Activated CD4-positive, alpha-beta T cell treated with anti-CD3 and anti-CD28 coated beads, Interleukin-2, amount 10 ng/mL, durations not matched to agents 7 days and 5 days (primary cell): ENCODE measurements at places on chromosomes 11 and 22.

DNA sequence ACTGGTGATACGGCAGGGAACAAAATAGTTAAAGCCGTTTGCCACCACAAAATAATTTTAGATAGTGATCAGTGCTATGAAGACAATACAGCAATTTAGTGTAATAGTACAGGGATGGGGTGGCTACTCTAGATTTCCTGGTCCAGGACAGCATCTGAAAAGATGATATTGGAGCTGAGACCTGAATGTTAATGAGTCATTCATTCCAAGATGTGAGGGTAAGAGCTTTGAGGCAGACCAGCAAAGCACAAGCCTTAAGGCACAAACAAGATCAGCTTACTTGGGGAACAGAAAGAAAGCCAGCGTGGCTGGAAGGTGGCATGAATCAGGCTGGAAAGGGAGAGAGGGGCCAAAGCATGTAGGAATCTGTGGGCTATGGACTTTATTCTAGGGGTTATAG lies 132.3 kb downstream of the TRIM44 start:
- H3K27me3 ChIP-seq: no peaks in the 10 kb centered on the region
- H3K27ac ChIP-seq: no peak overlapping the region
- peaks cover 3% of the 10 kb centered on the region for H3K4me1 ChIP-seq
- peaks cover 6% of the 10 kb centered on the region for H3K36me3 ChIP-seq

DNA sequence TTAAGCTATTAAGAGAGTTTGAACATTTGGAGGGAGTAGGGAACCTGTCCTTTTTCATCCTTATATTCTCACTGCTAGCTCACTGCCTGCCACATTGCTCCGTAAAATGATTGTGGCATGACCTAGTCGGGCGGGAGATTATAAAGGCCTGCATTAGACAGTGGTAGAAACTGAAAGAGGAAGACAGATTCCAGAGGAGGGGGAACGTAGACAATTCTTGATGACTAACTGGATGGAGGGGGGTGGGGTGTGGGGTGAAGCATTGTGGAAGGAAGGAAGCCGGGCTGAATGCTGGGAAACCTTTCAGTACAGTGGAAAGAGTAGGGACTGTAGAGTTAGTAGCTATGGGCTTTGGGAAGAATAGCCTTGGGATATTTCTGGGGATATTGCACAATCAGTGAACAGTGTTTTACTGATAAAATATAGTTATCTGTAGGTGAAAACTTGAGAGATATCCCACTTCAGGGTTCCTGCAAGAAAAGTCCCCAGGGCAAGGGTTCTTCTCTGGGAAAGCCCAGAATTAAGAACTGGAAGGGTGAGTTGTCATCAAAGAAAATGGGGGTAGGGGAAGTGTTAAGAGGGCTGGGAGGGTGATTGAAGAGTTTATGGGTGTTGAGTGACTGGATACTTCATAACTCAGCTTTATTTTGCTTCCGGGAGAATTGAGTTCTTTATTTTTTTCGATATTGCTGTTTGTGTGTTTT lies 2.1 kb downstream of the MED15 start:
- H3K27ac ChIP-seq: peak overlapping the region; percentile 97
- H3K4me3 ChIP-seq: peak overlapping the region; percentile 99
- H3K27me3 ChIP-seq: no peaks in the 10 kb centered on the region
- peaks cover 49% of the 10 kb centered on the region for H3K36me3 ChIP-seq
- DNase-seq: peak; percentile 70

GRCh38 chr11:76162336-76163288 lies 43.7 kb downstream of the WNT11 start:
- no peak overlapping the region for H3K27ac ChIP-seq
- DNase-seq: no peak
- peaks cover 2% of the 10 kb centered on the region for H3K4me1 ChIP-seq
- H3K36me3 ChIP-seq: no peaks in the 10 kb centered on the region

DNA sequence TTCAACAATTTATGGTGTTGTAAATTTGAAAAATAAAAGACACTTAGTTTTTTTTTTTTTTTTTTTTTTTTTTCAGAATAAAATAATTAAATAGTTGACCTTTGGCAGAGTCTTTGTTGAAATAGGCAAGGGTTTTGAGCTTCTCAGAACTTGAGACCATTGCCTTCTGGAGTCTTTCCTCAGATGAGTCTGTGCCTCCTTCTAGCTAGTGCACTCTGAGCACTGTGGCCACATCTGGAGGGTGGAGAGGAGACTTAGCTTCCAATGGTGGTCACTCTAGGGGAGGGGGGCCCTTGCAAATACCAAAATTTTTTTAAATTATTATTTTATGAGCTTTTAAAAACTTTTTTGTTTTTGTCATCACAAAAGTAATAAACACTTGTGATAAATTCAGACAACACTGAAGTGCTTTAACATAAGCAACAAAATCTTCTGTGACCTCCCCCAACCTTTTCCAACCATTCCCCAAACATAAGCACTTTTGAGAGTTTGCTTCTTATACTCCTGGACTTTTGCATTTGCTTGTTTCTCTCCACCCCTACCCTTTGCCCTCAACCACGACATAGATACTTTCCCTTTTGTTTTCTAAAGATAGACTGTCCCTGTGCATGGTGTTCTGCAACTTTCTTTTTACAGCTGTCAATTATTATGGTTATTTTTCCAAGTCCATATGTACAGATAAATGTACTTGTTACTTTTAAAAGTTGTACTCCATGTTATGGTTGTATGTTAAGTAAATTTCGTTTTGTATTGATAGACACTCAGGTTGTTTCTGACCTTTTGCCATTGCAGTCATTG lies 41.1 kb downstream of the BMAL1 start:
- peak overlapping the region; percentile 22 for H3K4me3 ChIP-seq
- peaks cover 40% of the 10 kb centered on the region for H3K4me1 ChIP-seq
- peaks cover 7% of the 10 kb centered on the region for H3K36me3 ChIP-seq
- H3K27me3 ChIP-seq: no peaks in the 10 kb centered on the region
- DNase-seq: no peak

DNA sequence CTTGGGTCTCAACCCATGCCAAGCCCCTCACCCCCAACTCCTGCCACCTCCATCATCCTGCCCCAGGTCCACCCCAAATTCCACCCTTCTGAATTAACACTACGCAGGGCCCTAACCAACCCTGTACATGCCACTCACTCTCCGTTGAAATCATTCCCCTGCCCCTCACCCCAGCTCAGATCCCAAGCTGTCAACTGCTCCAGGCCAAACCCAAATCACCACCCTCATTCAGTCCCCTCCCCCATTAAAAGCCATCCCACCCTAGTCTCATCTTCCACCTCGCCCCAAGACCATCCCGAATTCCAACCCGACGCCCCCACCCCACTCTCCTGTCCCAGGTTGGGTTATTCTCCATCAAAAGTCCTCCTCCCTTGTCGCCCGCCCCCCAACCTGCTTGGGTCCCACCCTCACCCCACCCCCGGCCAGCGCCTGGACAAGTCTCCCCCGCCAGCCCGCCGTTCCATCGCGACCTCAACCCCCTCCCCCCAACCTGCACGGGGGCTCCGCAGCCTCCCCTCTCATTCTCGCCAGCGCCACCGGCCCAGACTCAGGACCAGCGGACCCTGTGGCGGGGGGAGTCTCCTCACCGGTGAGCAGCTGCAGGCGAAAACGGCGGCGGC lies 466 bp downstream of the FAM168A start:
- DNase-seq: peak; percentile 6
- peak overlapping the region; percentile 90 for H3K4me3 ChIP-seq
- peaks cover 4% of the 10 kb centered on the region for H3K36me3 ChIP-seq
- H3K27ac ChIP-seq: peak overlapping the region; percentile 97
- peaks cover 40% of the 10 kb centered on the region for H3K4me1 ChIP-seq

GRCh38 chr11:59859673-59860072 lies 6.6 kb downstream of the TCN1 start:
- H3K27me3 ChIP-seq: peaks cover 14% of the 10 kb centered on the region
- no peak for DNase-seq
- no peak overlapping the region for H3K27ac ChIP-seq
- peaks cover 22% of the 10 kb centered on the region for H3K4me1 ChIP-seq
- H3K36me3 ChIP-seq: peaks cover 2% of the 10 kb centered on the region
- no peak overlapping the region for H3K4me3 ChIP-seq

DNA sequence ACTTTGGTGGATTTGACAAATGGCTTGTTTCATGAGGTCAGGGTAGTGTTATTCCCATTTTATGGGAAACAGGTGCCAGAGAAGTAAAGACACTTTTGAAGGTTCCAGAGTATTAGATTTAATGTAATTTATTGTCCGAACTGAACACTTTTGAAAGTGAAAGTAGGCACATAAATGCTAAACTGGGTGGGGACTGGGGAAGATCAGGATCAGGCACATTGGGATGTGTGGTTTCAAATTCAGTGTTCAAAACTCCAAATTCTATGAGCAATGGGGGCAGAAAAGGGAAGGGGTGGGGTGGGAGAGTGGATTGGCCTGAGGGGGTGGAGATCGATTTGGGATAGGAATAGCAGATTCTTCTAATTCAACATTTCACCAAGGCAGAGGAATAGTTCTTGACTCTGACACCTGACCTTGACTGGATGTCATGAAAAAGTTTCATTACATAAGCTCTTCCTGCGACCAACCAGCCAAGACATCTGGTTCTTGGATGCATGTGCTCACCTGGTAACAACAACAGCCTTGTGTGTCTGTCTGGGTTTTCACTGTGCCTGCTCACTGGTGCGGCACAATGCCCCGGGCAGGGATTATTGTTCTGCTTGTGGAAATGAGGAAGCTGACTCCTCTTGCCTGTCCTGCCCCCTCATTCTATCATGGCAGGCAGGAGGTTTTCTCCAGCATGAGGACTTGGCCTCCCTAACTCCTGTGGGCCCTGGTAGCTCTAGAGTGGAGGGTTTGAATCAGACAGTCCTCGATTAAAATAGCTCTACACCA lies 10.8 kb downstream of the PPFIBP2 start:
- H3K27me3 ChIP-seq: peaks cover 2% of the 10 kb centered on the region
- H3K4me1 ChIP-seq: peaks cover 67% of the 10 kb centered on the region
- peaks cover 38% of the 10 kb centered on the region for H3K36me3 ChIP-seq
- no peak overlapping the region for H3K4me3 ChIP-seq
- no peak for DNase-seq

DNA sequence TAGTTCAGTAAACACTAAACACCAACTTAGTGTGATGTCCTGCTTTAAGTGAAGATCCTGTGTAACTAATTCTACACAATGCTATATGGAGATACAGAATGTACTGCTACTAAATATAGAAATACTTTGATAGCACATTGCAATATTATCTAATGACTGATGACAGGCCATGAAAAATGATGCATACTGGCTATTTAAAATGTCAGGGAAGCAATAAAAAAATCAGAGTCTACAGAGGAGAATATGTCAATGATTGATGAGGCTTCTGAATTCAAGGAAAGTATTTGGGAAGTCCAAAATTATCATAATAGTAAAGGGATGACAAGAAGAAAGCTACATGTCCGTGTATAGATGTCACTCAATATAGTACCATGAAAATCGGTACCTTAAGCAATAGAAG lies 55.3 kb downstream of the GUCY1A2 start:
- no peak overlapping the region for H3K4me3 ChIP-seq
- no peak for DNase-seq
- no peaks in the 10 kb centered on the region for H3K27me3 ChIP-seq
- no peak overlapping the region for H3K27ac ChIP-seq

- H3K27ac ChIP-seq: no peak overlapping the region
- H3K27me3 ChIP-seq: no peaks in the 10 kb centered on the region
- no peak for DNase-seq
- H3K4me3 ChIP-seq: no peak overlapping the region
- H3K4me1 ChIP-seq: no peaks in the 10 kb centered on the region
Observed at GRCh38 chr11:133635244-133635739, 103.0 kb upstream of the OPCML start.

DNA sequence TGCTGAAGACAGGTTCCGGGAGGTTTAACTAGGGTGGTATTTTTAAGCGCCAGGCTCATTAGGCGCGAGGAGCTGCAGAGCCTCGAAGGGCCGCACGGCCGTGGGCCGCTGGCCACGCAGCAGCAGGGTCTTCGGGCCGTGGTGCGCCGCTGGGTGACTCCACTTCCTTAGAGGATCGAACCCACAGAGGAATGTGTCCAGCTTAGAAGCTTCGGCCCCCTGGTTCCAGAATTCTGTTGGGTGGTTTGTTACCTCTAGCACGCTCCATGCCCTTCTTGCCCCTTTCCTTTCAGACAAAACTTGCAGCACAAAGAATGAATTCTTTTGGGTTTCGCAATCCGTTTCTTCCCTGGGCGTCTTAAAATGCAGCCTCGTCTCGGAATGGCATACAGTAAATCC lies 773 bp upstream of the PATL1 start:
- DNase-seq: no peak
- peak overlapping the region; percentile 89 for H3K4me3 ChIP-seq
- peaks cover 23% of the 10 kb centered on the region for H3K36me3 ChIP-seq

DNA sequence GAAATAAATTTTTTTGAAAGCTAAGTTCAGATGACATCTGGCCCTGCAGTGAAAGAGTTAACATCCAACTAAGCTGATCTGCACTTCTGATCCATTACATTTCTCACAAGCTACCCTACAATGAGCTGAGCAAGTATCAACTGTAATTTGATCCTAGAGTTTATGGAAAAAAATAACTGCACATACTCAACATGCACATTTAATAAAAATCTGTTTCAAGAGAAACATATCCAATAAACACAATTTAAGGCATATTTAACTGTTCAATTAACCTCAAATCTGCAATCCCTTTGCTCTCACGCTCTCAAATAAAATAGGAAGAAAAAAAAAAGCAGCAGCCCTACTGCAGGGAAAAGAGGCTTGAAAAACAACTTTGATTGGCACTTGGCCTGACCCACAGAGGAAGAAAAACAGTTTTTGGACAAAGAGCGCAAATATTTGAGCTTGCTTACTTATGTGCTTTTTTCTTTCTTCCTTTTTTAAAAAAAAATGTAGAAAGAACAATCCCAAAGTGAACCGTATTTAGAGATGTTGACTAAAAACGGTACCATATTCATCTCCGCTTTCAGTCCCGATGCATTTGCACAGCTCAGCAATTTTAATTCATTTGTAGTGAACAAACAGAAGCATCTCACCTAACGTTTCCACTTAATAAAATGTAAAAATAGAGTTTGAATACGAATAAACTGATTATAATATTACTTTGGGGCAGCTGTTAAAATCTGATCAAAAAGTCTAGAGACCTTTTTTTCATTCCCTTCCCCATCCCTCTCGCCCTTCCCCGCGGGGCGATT lies 1.6 kb downstream of the SESN3 start:
- H3K27ac ChIP-seq: peak overlapping the region; percentile 92
- no peak for DNase-seq

DNA sequence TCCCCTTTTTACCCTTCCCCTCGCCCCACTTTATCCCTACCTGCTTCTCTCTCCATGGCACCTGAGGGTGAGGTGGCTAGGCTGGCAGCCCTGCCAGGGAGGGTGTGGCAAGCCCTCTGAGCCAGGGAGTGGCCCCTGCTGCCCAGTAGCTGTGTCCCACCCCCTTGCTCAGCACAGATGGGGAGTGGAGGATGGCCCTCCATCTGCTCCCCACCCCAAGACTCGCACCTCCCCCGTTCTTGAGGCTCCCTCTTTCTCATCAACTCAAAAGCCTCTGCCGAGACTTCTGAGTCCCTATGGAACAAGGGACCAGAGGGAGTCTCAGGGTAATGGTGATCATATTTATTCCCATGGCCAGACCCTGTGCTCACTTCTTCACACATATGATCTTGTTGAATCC lies 1.7 kb downstream of the TMEM151A start:
- H3K4me1 ChIP-seq: peaks cover 27% of the 10 kb centered on the region
- H3K36me3 ChIP-seq: no peaks in the 10 kb centered on the region
- no peak overlapping the region for H3K4me3 ChIP-seq
- no peak overlapping the region for H3K27ac ChIP-seq
- peaks cover 25% of the 10 kb centered on the region for H3K27me3 ChIP-seq

- DNase-seq: no peak
Observed at GRCh38 chr11:101775033-101775432, 139.8 kb upstream of the CEP126 start.
